ENCODE measurements at places on chromosomes 7 and 10.

GRCh38 chr10:6719561-6719960 lies 139.5 kb upstream of the PRKCQ start:
- DNase-seq: no peak

GRCh38 chr10:94493463-94493862 lies 52.1 kb upstream of the HELLS start:
- DNase-seq: no peak

GRCh38 chr7:114356133-114356532 lies 58.5 kb upstream of the FOXP2 start:
- no peak for DNase-seq

DNA sequence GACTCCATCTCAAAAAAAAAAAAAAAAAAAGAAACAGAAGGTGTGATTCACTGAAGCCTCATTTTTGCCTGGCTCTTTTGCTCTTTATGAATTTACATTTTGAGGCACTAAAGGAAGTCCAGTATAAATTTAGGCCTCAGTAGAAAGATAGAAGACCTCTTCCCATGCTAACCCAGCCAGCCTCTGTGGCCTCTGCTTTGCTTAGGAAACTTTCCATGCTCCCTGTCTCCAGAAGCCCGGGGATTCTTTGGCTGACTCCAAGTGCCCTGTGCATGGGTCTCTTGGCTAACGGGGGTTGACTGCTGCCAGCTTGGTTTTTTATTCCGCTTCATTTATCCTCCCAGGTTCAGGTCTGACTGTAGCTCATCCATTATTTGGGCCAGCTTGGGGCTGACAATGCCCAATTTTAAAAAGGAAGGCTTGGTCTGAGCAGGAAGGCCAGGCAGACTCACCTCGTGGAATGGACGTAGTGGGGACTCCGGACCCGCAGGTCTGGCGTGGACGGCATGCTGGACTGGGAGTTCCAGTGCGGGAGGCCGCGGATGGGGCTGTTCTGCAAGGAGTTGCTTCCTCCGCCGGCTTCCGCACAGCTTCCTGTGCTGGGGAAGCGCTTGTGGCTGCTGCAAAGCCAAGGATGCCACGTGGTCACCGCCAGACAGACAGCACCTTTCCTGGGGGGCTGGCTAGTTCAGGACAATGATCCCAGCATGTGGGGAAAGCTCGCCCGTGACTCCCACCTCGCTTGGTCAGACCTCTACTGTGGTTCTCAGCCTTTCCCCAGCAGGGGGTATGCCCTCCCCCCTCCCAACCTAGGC lies 72.3 kb downstream of the PRPF18 start:
- no peak for DNase-seq

- DNase-seq: no peak
Measured at GRCh38 chr7:1703871-1704810, 34.1 kb downstream of the ELFN1 start.

DNA sequence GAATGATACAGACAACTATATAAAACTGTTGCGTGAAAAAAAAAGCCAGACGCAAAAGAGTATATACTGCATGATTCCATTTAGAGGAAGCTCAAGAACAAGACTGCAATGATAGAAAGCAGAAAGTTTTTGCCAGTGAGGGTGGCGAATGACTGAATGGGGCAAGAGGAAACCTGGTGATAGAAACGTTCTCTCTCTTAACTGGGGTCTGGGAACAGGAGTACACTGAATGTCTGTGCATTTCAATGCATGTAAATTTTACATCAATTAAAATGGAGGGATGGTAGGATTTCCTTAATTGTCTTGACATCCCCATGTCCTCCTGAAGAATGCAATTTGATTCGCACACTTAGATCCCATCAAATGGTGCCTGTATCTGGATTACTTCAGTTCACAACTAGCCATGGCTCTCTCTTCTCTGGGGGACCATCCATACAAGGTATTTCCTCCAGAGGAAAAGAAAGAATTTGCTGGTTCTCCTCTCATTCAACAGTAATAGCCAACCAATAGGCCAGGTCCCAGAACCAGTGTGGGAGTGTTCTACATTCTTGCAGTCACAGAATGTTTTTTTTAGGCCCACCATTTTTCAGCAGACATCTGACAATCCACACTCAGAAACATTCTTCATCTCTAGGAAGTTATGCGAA lies 221.0 kb upstream of the KLF14 start:
- no peak for DNase-seq

DNA sequence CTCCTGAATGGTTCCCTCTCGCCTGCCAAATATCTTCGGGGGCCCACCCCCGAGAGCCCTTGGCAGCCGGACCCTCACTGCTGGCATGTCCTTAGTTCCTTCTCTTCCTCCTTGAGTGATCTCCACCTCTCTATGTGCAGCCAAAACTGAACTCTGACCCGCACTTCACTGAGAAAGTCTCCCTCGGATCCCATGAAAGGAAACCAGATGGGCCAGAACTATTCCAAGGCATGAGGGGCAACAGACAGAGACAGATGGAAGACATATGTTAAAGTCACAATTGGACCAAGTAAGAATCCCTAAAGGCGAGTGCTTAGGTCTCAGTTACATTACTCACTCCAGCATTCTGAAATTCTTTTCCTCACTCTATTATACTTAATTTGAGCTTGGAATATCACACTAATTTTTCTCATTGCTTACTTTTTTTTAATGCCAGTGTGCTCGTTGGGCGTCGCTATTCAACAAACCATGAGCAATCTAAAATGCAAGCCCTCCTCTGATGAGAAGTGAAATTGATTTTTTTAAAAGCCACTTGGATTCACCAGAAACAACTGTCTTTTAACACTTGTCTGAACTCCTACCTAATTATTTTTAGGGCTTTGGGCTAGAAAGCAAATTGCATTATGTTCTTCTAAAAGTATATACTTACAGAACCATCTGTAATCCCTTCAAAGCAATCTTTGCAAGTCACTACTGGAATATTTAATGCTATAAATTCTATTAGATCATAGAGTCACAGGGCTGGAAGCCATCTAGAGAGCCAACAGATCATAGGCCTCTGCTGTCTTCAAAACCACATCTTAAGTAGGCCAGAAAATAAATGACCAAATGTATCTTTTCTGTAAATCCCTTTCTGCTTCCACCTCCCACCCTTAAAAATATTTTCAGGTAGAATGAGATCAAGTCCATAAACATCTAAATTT lies 43.3 kb upstream of the EZH2 start:
- DNase-seq: no peak

GRCh38 chr7:101216860-101217387 lies 457 bp downstream of the PLOD3 start:
- DNase-seq: peak; percentile 8

Measured in activated T-helper 1 cell treated with anti-CD3 and anti-CD28 coated beads, Interleukin-12 subunit alpha, Interleukin-12 subunit beta, Interleukin-2, Interleukin-4 antibody, amounts not matched to agents 30 ng/mL and 10 ng/mL and 1 ng/mL, durations not matched to agents 14 hours and 24 hours and 36 hours (primary cell).